ENCODE measurements at places on chromosomes 6 and 20. TPM values are rescaled to one million over a fixed set of nuclear protein-coding genes. Genes with fewer than 3 reads are reported as not detected.

Gene METTL24
- total RNA-seq: 6.9 TPM

Gene MARCKS
- 24.0 TPM for total RNA-seq

Gene DZANK1
- 2.2 TPM for total RNA-seq

Gene MPC1
- total RNA-seq: 63.5 TPM

Gene MOG
- total RNA-seq: not detected

Gene HLA-DMA
- 81.7 TPM for total RNA-seq

Gene FHL5
- 20.9 TPM for total RNA-seq

Gene ACAT2
- total RNA-seq: 15.1 TPM

Gene C20orf202
- not detected for total RNA-seq

Gene SIRPB2
- 30.3 TPM for total RNA-seq

Gene OPRM1
- total RNA-seq: not detected

Gene MMS22L
- total RNA-seq: 9.9 TPM

Gene MLIP
- total RNA-seq: 2.3 TPM

Gene THBS2
- total RNA-seq: 111 TPM

Gene ZSCAN23
- total RNA-seq: 0.60 TPM

Gene LAMA5
- total RNA-seq: 115 TPM

Gene SNAP25
- total RNA-seq: 4.8 TPM

All from omental fat pad (tissue), 4 donors.